ENCODE measurements at places on chromosomes 1 and 21. TPM values are rescaled to one million over a fixed set of nuclear protein-coding genes. Genes with fewer than 3 reads are reported as not detected.

VAV3 gene
- 2.0 TPM for total RNA-seq

MPL gene
- 0.39 TPM for total RNA-seq

DNA sequence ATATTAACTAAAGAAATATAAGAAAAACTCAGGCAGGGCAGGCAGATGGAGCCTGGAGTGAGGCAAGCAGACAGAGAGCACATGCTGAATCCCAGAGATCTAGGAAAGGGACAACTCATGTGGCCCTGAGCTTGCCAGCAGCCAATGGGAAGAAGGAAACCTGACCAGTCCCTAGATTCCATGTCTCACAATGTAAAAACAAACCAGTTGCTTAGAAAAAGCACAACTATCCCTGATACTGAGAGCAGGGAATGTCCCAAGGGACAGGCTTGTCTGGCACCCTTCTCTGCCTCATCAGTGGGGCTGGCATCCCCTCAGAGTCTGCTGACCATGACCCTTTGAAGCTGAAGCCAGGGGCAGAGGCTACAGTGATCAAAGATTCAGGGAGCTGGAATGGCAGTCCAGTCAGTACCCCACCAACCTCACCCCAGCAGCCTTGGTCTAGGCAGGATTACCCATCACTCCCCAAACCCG lies 27.8 kb downstream of the HSPG2 start:
- H3K27ac ChIP-seq = peak overlapping the region; percentile 94
- no peaks in the 10 kb centered on the region for H3K27me3 ChIP-seq
- no peak for DNase-seq
- H3K36me3 ChIP-seq = no peaks in the 10 kb centered on the region

GRCh38 chr1:180507795-180508724 lies 5.7 kb upstream of the ACBD6 start:
- DNase-seq = no peak
- H3K27me3 ChIP-seq = no peaks in the 10 kb centered on the region
- H3K4me1 ChIP-seq = peaks cover 7% of the 10 kb centered on the region
- H3K27ac ChIP-seq = no peak overlapping the region
- H3K36me3 ChIP-seq = no peaks in the 10 kb centered on the region

GRCh38 chr1:208081972-208082371 lies 162.2 kb downstream of the PLXNA2 start:
- no peaks in the 10 kb centered on the region for H3K27me3 ChIP-seq
- peaks cover 18% of the 10 kb centered on the region for H3K36me3 ChIP-seq
- no peak overlapping the region for H3K27ac ChIP-seq
- H3K4me3 ChIP-seq = no peak overlapping the region
- peaks cover 24% of the 10 kb centered on the region for H3K4me1 ChIP-seq
- no peak for DNase-seq

- no peaks in the 10 kb centered on the region for H3K4me1 ChIP-seq
- DNase-seq = no peak
- H3K4me3 ChIP-seq = no peak overlapping the region
Measured at GRCh38 chr1:204649721-204650521, 35.6 kb downstream of the LRRN2 start.

GRCh38 chr1:185139246-185139645 lies 17.5 kb downstream of the TRMT1L start:
- H3K4me1 ChIP-seq = no peaks in the 10 kb centered on the region
- no peak overlapping the region for H3K4me3 ChIP-seq
- no peaks in the 10 kb centered on the region for H3K27me3 ChIP-seq
- H3K36me3 ChIP-seq = peaks cover 35% of the 10 kb centered on the region

- H3K36me3 ChIP-seq = peaks cover 48% of the 10 kb centered on the region
- peaks cover 18% of the 10 kb centered on the region for H3K4me1 ChIP-seq
Measured at GRCh38 chr1:46637444-46638083, 21.0 kb upstream of the MOB3C start.

DNA sequence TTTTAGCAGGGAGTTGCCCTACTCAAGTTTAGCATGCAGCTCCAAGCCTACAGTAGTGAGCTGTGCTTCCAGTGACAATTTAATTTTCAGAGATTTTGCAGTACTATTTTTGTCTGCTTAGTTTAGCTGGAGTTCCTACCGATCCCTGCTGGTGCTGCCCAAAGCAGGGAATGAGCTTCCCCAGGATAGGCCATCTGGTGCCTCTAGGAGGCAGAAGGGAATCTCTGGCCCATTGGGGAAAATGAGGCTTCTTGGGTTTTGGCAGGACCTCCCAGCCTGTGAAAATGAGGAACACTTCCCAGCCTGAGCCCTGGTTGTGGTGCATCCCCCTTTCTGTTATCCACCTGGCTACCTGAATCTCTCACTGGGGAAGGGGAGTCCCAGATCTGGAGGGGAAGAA lies 149.2 kb downstream of the RASAL2 start:
- H3K36me3 ChIP-seq = no peaks in the 10 kb centered on the region
- no peak for DNase-seq
- no peak overlapping the region for H3K27ac ChIP-seq

Data from right atrium auricular region (tissue), 2 donors.